Activated T-helper 1 cell treated with anti-CD3 and anti-CD28 coated beads, Interleukin-2, amount 50 U/mL, for 16 hours (primary cell): ENCODE measurements at places on chromosomes 16 and 17.
A peak's percentile ranks its signal among the peaks of the same experiment; 100 is the strongest.

- DNase-seq: no peak
Measured at GRCh38 chr17:38897176-38897575, 27.3 kb downstream of the LASP1 start.

- DNase-seq: peak; percentile 37
Measured at GRCh38 chr17:77834170-77835115, 124.1 kb upstream of the TNRC6C start.

- no peak for DNase-seq
Measured at GRCh38 chr17:17959520-17960361, 12.5 kb downstream of the TOM1L2 start.

GRCh38 chr16:79316004-79316458 is 284.5 kb downstream of the MAF start:
- DNase-seq: no peak

DNA sequence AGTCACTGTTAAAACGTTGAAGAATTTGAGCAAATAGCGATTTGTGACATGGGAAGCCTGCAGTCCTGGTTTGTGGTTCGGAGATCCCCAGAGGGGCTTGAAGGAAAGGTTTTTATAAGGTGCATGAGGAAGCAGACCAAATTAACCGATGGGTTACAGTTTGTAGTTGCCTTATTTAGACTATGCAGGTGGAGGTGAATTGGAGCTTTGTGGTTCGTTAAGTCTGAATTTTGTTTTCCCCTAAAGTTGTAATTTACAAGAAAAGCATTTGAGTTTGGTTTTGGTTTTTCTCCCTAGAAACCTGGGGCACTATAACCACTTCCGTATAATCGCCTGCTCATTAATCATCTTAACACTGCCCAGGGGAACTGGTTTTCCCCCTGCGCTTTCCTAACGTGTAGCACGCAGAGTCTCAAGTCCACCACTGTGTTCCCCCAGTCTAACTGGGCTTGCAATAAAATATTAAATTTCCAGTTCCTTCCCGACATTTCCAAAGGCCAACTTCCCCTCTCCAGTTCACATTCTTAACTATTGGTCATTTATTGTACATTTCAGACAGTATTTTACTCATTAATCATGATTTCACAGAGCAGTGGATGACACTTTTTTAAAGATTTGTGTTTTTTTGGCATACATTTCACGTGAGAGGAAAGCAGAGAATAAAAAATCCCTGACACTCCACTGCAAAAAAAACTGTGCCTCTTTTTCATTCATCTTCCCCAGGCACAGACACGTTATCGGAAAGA is 932 bp downstream of the ZNF267 start:
- no peak for DNase-seq

DNA sequence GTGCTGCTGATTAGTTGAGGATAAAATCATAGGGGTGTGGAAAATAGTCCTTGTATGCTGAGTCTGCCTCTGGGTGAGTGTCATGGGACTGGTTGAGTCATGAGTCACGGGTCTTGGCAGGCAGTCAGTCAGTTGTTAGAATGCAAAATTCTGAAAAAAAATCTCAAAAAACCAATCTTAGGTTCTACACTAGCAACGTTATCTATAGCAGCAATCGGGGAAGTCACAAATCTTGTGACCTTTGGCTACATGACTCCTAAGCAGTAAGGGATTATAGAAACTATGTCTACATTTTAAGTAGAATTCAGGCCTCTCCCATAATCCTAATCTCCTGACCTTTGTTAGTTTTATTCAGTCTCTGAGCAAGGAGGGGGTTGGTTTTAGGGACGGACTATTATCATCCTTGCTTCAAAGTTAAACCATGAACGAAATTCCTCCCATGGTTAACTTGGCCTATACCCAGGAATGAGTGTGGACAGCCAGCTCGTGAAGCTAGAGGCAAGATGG is 18.0 kb upstream of the PMFBP1 start:
- no peak for DNase-seq

DNA sequence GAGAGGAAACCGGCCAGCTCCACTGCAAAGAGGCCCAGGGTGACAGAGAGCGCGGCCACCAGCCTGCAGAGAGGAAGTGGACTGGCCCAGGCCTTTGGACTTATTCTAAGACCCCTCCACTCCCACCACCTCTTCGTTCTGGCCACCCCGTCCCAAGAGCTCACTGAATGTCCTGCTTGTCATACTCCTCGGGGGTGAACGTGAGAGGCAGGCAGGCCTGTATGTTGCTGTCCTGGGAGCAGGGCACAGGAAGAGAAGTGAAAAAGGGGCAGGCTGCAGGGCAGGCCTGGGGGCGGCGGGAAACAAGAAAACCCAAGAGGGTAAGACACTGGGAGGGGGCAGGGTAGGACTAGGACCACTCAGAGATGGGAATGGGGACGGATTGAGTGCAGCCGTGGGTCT is 384 bp downstream of the TMEM107 start:
- no peak for DNase-seq

- DNase-seq: no peak
Measured at GRCh38 chr16:80720804-80721371, 83.5 kb downstream of the CDYL2 start.
